Hypothalamus (tissue), 51 donors: ENCODE measurements at places on chromosomes 12 and 14.

GRCh38 chr14:103562179-103562428 lies 353 bp downstream of the BAG5 start:
- DNase-seq = no peak

DNA sequence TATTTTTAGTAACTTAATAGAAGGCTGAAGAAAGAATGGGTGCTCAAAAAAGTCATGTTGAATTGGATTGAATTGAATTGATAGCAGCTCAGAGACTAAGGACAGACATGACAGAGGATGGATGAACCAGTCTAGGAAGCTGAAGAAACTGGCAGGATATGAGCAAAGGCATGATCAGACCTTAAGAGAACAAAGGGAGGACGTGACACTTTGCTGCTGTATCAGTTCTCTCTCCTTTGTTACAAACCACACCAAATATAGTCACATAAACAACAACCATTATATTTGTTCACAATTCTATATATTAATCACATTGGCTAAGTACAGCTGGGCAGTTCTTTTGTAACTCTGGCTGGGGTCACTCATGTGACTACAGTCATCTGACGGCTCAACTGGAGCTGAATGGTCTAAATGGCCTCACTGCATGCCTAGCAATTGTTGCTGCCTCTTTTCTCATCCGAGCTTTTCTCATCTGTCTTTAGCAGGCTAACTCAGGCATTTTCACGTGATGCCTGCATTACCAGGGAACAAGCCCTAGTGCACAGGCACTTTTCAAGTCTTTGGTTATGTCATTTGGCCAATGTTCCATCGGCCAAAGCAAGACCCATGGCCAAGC lies 355.0 kb downstream of the ETNK1 start:
- DNase-seq = no peak

- DNase-seq = no peak
These were observed 16.4 kb upstream of the CELA1 start for GRCh38 chr12:51362747-51363342.

DNA sequence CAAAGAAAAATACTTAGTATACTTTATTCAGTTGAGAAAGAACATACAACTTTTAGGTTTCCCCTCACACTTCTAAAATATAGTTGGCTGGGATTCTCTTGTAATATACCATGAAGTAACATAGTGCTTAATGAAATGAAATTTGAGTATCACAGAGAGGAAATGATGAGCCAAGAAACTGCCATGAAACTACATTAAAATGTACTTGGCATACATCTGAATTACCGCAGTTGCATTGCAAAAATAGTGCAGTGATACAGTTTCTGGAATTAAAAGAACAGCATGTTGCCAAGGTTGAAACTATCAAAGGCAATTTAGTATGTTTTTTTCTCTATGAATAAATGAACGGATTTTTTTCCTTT lies 389.2 kb downstream of the TMEM117 start:
- DNase-seq = no peak

DNA sequence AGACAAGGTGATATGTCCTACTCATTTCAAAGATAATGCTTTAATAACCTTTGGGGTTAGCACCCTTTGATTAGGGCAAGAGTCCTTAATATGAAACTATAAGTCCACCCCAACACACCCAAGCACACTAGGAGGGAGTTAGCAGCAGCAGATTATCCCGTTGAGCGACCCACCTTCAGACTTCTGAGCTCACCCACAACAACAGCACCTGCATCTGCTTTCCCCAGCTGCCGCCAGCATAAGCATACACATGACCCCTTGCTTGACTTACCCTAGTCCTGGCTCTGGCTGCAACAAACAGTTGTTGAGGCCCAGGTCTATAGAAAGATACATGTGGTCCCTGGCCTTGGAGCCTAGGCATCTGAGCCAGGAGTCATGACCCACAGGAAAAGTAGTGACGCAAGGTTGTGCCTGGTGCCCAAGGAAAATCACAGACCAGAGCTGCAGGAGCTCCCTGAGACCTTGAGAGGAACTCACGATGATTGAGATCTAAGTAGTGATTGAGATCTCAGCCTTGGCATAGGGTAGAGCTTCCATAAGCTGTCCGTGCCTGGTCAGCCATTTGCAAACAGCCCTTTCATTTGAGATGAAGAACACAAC lies 19.0 kb downstream of the ZDHHC22 start:
- no peak for DNase-seq

- DNase-seq = no peak
These were observed 244.8 kb downstream of the TMTC2 start for GRCh38 chr12:82931349-82932116.

GRCh38 chr14:34701808-34702207 lies 12.6 kb downstream of the CFL2 start:
- no peak for DNase-seq

DNA sequence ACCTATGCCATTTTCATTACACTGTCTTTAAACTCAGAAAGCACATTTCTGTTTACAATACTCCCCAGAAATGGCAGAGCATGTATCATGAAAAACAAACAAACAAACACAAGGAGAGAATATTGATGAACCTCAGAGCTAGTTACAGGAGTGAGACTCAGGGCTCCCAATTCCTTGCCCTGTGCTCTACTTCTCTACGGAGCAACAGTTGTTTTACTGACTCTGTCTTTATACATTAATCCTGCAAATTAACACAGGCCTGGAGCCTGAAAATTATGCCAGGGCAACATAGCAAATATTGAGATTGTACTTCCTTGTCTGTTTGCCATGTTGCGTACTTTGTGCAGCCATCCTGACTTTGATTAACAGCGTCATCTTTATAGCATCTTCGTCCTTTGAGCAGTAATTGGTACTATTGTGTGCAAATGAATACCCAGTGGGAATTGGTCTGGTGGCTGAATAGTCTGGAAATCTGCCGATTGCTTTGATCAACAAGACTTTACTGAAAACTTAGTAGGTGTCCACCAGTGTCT lies 15.2 kb upstream of the AKAP6 start:
- no peak for DNase-seq

GRCh38 chr12:44384136-44384535 lies 492.0 kb downstream of the NELL2 start:
- no peak for DNase-seq

DNA sequence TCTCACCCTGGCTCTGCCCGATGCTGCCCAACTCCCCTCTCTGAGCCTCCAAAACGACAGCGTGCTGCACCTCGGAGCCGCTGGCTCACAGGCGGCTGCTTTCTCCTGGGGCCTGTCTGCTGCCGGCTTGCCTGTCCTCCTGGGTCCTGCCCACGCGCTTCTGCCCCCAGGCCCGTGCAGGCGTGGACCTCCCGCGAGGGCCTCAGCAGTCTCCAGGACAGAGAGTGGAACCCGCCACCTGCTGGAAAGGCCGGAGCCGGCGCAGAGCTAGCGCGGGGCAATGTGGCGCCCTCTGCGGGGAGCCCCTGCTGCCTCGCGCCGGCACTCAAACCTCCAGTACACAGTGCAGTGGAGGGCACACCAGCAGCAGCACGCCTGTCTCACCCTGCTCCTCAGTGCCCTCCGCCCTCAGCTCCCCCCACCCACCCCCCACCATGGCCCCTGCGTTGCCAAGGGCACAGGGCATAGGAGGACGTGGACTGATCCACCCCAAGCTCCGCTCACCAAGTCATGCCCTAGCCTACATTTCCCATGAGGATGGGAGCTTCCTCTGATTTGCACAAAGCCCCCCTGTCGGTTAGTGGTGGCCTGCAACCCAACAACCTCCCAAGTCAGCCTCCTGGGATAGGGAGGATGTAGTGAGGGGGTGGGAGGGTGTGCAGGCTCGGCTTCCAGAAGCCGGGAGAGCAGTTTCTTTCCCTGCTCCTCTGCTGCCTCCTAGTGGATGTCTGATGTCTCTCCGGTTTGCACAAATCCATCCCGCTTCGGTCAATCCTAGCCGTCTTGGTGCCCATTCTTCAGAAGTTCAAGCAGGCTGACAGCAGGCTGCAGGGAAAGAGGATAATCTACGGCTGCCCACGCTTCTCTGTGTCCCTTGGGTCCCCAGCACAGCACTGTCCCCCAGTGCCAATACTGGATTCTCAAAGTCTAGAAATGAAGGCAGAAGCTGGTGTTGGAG lies 25.2 kb downstream of the KRT8 start:
- DNase-seq = peak; percentile 65
